ENCODE measurements at places on chromosomes 7 and 10.

- DNase-seq: peak; percentile 33
Measured at GRCh38 chr10:69801434-69802315, at the start of gene COL13A1. TSS of gene COL13A1 (plus strand) at chr10:69801906. CDS start at chr10:69802424, 518 bp downstream.

DNA sequence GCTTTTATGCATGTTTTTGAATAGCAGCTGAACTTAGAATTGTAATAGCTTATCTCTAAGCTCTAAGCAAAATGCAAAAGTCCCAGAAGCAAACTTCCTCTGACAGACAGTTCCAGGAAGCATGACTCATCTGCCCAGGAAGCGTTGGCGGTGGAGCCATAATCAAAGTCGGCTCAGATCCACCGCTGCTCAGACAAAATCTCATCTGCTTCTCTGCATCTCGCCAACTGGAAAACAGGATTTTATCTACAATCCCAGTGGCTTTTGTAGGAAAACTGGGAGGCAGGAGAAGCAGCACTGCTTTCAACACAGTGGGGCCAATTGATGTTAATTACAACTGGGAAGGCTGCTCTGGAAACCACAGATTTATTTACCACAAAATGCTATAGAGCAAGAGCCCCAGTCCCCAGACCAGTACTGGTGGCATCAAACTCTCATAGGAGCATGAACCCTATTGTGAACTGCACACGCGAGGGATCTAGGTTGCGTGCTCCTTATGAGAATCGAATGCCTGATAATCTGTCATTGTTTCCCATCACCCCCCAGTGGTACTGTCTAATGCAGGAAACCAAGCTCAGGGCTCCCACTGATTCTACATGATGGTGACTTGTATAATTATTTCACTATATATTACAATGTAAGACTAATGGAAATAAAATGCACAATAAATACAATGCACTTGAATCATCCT lies 99.9 kb downstream of the CUBN start:
- peak; percentile 53 for DNase-seq

- no peak for DNase-seq
Measured at GRCh38 chr10:133361773-133362441, 4.1 kb upstream of the FUOM start.

- DNase-seq: no peak
Measured at GRCh38 chr7:14690075-14690474, 212.5 kb downstream of the DGKB start.

- no peak for DNase-seq
Measured at GRCh38 chr10:68261132-68261856, 29.4 kb upstream of the ATOH7 start.

DNA sequence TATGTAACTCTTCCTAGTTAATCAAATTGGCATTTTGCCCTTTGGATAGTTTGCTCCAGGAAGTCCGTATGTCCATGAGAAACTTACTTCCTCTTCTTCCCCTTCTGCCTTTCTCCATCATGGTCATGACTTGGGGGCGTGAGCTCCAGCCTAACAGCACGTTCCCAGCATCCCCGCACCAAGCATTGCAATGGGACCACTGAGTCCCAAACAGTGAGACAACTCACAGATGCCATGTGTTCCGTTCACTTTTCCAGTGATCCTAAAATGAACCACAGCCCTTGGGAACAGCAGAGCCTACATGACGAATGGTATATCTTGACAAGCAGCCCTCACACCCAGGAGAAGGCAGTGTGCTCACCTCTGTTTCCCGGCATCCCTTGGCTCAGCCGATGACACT lies 10.7 kb downstream of the BTBD16 start:
- no peak for DNase-seq

GRCh38 chr7:148021507-148022045 lies 569.0 kb upstream of the C7orf33 start:
- no peak for DNase-seq

DNA sequence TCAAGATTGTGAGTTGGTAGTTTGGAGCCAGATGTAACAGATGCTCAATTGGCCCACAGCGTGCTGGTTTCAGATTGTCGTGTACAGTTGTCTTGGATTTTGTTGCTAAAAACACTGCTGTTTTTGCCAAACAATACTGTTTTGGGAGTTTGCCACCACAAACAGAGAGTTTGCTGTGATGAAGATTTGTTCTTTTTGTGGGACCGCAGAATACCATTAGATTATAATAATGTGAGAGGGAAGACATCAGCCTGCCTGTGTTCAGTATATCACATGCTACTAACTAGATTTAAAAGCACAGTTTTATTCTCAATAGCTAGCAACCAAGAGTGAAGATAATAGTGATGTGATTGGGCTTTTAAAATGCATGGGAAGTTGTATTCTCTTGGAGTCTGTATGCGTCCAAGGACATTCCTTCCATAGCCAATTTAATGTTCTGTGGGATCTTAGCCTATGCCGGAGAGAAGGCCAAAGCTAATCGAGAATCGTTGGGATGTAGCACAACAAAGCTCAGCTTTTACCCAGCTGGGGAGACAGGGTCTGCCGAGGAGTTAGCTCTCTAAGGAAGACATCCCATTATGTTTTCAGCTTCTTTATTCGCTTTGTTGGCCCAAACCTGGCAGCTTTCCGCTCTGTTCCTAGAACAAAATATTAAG lies 18.7 kb upstream of the ITGA8 start:
- DNase-seq: no peak

DNA sequence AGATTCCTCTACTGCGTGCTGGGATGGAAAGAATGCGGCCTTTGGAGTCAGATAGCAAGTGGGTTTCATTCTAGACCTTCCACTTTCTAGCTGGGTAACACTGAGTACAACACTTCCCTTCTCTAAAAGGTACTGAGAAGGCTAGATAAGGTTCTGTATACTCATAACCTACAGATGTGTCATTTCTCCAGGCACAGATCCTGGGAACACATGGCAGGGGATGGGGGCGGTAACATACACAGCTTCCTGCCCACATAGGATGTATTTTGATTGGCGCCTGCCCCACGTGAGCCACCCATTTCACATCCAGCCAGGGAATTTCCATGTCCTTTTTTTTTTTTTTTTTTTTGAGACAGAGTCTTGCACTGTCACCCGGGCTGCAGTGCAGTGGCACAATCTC lies 31.8 kb downstream of the KLRG2 start:
- no peak for DNase-seq

GRCh38 chr7:27123007-27123476 lies 7.5 kb downstream of the HOXA4 start:
- DNase-seq: no peak

- DNase-seq: no peak
Measured at GRCh38 chr10:132429281-132430230, 32.6 kb downstream of the PWWP2B start.

DNA sequence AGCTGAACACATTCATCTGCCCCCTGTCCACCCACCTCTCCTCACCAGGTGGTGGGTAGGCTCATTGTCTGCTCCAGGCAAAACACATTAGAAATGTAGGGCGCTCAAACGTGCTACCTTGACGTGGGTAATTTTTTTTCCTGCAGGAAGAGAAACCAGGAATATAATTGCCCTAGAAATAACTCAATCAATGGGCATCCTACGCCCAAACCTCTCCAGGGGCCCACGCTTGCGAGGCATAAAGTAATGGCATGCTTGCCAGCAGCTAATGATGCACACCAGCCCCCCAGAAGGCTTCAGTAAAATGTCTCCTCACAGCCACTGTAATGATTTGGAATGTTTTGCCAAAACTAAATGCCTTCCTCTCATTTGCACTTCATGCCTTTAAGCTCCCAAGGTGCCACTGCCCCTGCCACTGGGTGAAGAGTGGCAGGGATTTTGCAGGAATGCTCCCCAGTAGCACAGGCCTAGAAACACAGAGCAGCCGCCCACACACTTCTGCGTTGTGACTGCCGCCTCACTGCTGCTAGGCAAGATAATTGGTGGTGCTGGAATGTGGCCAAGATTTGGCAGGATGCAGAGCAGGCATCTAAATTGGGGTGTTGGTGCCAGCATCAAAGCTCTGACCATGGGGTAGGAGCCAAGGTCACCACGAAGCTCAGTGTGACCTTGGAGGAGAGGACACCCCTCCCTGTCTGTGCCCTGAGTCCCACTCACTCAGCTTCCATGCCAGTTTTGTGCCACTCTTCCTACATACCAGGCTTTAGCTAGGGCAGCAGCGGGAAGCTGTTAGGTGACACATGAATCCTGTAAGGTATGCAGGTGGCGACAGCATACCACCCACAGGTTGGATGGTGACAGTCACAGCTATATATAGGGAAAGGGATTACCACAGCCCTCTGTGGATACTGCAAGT lies 48.7 kb upstream of the PPP1R3C start:
- no peak for DNase-seq

DNA sequence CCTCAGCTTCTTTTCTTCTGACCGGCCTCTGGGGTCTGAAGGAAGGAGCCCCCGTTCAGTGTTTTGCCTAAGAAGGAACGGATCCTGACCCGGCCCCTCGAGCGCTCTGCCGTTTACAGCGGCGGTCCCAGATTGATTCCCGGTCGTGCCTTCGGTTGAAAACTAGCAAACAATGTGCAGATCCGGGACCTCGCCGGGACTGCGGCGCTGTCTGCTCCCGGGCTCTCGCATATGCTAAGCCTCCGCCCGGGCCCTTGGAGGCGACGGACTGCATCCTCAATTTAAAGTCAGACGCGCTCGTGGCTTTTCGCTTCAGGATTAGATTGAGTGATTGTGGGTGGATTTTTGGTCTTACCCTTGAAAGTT lies 559 bp downstream of the DBF4 start:
- no peak for DNase-seq

DNA sequence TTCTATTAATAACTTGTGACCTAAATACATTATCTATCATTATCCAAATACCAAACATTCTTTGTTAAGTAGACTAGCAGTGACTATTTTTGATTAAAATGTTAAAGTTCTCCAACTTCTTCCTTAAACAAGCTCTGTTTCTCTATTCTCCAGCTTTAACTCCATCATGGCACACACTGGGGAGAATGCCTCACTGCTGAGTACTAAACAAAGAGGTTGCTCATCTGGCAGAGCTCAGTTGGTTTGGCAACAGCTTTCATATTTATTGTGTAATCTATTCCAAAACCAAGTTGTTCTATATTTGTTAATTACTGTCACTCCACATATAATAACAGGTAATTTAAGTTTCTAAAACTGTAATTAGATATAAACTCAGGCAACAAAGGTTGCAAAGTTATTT lies 89.6 kb downstream of the USP6NL start:
- no peak for DNase-seq

Measured in thoracic aorta (tissue), 2 donors.